ENCODE measurements at places on chromosomes 7 and 10.
A peak's percentile ranks its signal among the peaks of the same experiment; 100 is the strongest.

DNA sequence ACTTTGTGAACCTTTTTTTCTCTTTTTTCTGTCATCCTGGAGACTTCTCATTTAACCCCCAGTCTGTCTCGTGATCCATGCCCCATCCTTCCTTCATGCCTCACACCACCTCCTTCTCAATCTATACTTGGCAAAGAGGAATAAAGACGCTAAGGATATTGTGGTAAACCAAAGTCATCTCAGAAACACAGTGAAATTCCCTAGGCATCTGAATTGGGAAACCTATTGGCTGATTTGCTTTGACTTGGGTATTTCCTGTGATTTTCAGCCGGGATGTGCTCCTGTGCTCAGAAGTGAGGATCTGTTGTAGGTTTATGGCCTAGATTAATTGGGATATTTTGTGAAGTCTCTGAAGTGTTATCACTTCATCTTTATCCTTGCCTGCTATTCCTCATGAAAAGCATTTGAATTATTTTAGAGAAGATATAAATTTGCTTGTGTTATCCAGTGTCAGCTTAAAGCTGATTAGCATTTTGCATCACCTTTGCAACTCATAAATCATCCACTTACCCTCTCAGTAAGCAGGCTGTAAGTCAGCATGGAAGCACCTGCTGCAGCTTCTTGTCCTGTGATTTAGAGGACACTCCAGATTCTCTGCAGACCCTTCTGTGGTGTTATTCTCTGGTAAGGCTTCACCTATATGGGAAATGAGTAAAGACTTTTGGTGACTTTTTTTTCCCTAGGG, 138.0 kb downstream of the AUTS2 start:
- no peak for DNase-seq

GRCh38 chr10:34762603-34763299, 52.3 kb downstream of the PARD3 start:
- peak; percentile 24 for DNase-seq

- DNase-seq = no peak
These were observed 76.1 kb upstream of the LYZL2 start for GRCh38 chr10:30705625-30706149.

- DNase-seq = no peak
These were observed 511.4 kb upstream of the GALNT17 start for GRCh38 chr7:70620333-70621055.

DNA sequence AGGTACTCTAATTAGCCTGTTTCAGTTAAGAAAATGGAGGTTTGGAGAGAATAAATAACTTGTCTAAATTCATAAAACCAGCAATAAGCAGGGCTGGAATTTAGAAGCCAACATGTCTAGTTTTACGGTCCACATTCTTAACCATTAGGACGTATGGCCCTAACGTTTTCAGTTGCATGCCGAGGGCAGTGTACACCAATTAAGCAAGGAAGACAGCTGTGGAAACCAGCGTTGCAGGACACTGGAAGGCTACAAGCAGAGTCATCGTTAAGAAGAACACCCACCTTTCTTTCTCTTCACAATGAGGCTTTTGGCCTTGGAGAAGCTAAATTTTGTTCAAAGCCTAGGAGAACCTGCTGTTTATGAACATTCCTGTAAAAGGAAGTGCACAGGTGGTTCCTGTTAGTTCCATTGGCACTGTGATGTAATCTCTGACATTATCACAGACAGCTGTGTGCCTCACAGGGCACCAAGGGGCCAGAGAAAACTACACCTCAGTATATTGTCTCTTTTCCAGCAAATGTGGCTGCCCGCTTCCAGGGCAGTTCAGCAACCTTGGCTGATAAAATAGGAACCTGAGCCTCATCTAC, 21.0 kb downstream of the MPP7 start:
- no peak for DNase-seq

GRCh38 chr7:1940402-1940786, 270.3 kb downstream of the ELFN1 start:
- DNase-seq = peak; percentile 52

- DNase-seq = no peak
These were observed 10.8 kb upstream of the CSGALNACT2 start for GRCh38 chr10:43127442-43127841.

- peak; percentile 65 for DNase-seq
These were observed 33.1 kb upstream of the CROT start for GRCh38 chr7:87312215-87312865.

GRCh38 chr7:2661602-2662272, 26.3 kb upstream of the AMZ1 start:
- no peak for DNase-seq

DNA sequence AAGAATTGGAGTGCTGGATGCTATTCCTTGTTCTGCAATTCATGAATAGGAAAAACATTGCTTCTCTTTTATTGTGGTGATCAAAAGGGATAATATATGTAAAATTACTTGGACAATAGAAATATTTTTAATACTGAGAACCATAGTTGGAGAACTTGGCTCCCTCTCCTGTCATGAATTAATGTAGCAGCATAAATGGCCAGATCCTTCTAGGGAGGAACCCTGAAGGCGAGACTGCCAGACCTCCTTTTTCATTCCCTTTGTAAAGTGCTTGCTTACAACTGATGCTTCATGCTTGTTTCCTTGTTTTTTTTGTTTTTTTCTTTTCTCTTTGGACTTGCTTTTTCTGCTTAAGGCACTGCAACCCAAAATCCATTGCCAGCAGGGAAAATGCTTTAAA, 233.6 kb downstream of the SH2D4B start:
- no peak for DNase-seq

DNA sequence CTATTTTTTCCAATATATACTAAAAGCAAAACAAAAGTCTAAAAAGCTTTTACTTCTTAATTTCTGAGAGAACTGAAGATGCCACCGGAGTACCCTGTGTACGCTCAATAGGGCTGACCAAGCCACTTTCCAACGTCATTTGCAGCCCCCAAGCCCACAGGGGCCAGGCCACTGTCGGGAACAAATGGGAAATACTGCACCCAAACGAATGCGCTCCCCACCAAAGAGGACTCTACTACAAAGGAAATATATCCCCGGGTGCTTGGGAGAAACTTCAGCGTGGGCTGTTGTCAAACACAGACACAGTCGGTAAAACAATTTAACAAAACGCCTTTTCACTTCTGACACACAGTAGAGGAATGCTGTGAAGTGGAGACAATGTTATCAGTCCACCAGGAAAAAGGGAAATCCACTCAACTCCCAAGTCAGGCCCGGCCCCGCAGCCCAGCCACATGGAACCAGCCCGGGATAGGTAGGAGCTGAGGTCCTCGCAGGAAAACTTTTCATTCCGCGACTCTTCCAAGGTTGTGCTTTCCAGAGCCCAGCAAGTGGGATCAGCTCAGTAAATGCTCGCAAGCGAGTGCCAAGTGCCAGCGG, 1.4 kb downstream of the PARD3 start:
- DNase-seq = peak; percentile 70

GRCh38 chr7:7799138-7799537, 80.7 kb upstream of the RPA3 start:
- peak; percentile 67 for DNase-seq

DNA sequence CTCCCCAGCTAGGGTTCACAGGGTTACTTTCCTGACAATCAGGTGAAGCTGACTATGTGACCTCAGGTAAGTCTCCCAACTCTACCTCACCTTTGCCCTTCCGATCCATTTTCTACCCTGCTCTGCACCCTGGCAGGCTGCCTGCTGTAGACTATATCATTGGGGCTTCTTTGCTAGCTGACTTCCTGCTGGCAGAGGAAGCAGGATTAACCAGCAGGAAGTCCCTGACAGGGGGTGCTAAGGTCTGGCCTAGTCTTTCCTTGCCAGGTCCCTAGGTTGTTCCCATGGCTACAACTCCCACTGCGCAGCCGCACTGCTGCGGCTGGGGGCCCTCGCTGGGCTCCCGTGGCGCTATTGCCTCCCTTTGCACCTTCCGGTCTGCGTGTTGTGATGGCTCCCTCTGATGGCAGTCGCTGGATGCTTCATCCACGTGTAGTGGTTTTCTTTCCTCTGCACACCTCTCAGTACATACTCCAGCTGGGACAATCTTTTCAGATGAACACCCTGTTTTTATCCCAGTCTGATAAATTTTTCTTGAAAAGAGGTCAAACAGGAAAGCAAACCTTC, 365.9 kb downstream of the REEP3 start:
- no peak for DNase-seq

DNA sequence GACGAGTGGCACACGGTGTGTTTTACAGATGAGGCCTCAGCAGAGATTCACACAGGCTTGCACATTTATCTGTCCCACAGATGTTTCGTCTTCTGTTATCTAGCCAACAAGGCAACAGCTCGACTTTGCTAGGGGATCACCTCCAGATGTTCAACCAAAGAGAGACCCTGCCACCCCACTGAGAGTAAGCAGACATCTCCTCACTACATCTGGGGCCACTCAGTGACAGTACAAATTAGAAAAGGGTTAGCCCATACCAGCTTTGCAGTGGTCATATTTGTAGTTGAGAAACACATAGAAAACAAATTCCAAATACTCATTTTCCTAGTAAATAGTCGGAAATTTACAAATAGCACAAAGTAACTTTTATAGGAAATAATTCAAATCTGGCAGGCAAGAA, 164.2 kb downstream of the HDAC9 start:
- no peak for DNase-seq

DNA sequence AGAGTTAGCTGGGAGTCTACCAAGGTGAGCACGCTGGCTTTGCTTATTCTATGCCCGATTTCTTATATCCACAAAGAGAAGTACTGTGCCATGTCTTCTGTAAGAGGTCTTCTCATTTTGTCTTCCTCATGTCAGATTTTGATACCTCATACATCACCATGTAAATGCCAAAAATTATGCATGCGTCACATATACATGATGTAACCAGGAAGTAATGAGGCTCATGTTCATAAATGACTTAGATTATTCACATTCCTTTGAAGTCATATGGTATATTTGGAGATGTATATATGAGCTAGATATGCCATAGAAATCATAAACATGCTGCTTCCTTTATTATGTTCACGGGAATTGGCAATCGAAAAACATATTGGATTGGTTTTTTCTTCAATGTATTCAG, 97.7 kb upstream of the CELF2 start:
- no peak for DNase-seq

- DNase-seq = peak; percentile 18
These were observed 40.2 kb upstream of the ATXN7L1 start for GRCh38 chr7:105916603-105917002.

GRCh38 chr7:137970253-137970975, 31.5 kb downstream of the CREB3L2 start:
- peak; percentile 84 for DNase-seq

- DNase-seq = no peak
These were observed 102.8 kb upstream of the MBL2 start for GRCh38 chr10:52875336-52875735.

DNA sequence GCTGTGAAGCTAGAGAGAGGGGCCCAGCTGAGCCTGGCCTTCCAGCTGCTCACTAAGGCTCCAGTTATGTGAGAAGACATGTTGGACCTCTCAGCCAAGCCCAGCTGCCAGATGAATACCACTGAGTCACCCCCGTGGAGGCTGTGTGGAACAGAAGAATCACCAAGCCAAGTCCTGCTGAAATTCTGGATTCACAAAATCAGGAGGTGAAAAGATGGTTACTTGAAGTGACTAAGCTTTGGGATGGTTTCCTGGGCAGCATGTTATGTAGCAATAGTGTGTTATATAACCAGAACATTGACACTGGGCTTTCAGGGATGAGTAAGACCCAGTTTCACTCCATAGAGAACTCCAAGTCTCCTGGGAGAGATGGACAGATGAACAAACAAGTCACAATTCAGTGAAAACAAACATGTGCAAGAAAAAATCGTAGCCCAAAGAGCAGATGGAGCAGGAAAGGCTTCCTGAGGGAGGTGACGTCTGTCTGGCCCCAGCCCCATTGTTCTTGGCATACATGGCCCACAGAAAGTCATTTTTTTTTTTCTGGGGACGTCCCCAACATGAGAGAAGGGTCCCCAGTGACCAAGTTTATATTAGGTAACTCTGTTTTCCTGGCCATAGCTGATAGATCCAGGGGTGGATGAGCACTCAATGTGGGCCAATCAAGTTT, 64.1 kb upstream of the PDZD8 start:
- peak; percentile 86 for DNase-seq

DNA sequence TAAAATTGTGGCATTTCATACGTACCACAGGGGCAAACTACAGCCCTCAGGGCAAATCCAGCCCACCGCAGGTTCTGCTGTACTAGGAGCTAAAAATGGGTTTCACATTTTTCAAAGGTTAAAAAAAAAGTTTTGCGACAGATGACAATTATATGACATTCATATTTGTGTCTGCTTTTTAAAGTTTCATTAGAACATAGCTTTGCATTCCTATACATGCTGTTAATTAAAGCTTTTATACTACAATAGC, 758 bp upstream of the PNPLA8 start:
- no peak for DNase-seq

GRCh38 chr7:111074748-111075146, 16.2 kb upstream of the LRRN3 start:
- DNase-seq = no peak

GRCh38 chr10:101062232-101063049, 652 bp downstream of the KAZALD1 start:
- peak; percentile 62 for DNase-seq

GRCh38 chr10:130301021-130301892, 165.1 kb downstream of the GLRX3 start:
- no peak for DNase-seq

- DNase-seq = no peak
These were observed 16.1 kb downstream of the LYZL1 start for GRCh38 chr10:29304995-29305335.

All from ELR (cell line).